Non-pigmented ciliary epithelial cell (primary cell): ENCODE measurements at places on chromosomes 5 and 9.
A peak's percentile ranks its signal among the peaks of the same experiment; 100 is the strongest.

GRCh38 chr5:8396756-8397155, 527.8 kb downstream of the MTRR start:
- peak; percentile 14 for DNase-seq

DNA sequence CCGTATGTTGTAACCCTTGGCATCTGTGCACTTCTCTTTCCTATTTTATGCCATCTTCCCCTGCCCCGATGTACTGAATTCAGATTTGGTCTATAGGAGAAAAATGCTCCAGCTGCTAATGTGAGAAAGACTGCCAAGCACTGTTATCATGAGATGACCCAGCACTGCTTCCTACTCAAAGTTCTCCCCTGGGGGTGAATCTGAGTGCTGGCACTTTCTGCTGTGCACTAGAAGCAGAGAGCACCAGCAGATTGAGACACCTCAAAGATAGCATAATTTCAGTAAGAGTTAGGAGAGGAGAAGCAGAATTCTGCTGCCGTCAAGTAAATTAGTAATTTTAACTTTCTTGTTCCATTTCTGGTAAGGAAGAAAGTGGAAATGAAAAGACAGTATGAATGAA, 92.8 kb upstream of the ACOT12 start:
- DNase-seq: no peak

DNA sequence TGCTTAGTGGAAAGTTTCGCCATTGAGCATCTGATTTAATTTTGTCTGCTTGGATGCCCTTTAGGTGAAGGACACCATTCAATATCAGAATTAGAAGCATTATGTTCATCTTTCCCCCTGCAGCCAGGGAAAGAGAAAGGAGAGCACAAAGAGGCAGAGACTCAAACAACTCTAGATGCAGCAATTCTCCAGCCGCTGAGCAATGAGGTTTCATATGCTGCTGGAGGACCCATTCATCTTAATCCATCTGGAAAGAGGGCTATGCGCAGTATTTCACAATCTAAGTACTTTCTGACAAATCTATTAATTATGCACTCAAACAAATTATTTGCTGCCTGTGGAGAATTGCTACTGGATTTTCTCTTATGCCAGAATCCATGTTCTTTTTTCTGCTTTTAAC, 527.0 kb upstream of the TUSC1 start:
- DNase-seq: no peak

GRCh38 chr9:111068771-111069170, 30.5 kb upstream of the LPAR1 start:
- no peak for DNase-seq

DNA sequence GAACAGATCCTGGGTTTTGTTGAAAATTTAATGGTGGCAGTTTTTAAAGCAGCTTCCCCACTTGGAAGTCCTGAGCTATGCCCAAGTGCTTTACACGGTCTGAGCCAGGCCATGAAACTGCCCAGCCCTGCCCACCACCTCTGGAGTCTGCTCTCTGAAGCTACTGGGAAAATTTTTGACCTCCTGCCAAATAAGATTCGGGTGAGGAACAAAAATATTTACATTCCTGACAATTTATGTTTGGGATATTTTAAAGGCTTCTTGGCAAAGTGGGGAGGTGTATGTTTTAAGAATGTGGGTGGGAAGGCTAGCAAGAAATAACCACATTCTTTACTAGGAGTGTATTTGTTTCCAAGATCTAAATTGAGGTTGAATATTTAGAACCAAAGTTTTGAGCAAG, 50.0 kb downstream of the HACD4 start:
- DNase-seq: peak; percentile 67

DNA sequence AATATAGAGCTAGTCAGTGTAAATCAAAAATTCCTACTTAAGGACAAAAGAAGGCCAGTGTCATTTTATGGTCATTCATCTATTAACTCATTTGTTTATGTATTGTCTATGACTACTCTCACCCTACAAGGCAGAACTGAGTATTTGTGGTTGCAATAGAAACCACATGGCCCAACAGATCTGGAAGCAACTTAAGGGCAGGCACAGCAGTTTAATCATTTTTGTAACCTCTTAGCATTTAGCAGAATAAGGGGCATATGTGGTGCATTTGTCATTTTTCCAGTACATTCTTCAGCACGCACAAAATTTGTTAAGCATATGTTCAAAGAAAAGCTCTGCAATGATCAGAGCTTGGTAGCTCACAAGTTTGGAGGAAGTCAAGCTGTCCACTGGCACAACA, 1.1 kb downstream of the FKBP15 start:
- peak; percentile 51 for DNase-seq

GRCh38 chr9:127963359-127964064, 17.3 kb downstream of the EEIG1 start:
- no peak for DNase-seq

- DNase-seq: no peak
Measured at GRCh38 chr5:58081435-58081834, 378.5 kb downstream of the PLK2 start.

DNA sequence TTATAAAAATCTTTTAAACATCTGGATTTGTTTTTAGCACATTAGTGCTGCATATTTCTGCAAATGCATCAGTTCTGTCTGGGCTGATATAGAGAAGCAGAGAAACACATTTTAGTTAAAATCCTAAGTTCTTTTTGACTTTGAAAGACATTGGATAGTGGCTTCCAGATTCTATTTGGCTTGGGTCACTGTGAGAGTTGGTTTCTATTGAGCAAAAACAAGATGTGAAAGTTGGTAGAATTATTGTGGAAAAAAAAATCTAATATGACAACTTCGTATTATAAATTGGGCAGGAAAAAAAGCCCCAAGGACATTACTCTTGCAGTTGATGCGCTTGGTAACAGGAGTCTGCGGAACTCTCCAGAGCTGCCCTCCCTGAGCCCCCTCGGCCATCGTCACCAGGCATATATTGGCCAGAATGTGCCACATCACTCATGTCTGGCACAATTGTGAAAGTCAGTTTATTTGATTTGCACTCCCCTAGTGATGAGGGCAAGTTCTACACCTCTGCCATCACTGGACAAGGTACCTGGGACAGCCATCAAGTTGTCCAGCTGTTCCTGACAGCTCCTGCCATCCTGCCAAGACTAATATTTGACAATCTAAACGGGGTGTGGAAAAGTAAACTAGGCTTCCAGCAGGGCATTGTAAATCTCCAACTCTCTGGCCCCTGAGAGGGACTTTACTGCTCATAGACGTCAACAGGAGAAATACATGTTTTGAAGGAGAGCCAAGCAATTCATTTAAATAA, 334.5 kb downstream of the TENT4A start:
- no peak for DNase-seq

DNA sequence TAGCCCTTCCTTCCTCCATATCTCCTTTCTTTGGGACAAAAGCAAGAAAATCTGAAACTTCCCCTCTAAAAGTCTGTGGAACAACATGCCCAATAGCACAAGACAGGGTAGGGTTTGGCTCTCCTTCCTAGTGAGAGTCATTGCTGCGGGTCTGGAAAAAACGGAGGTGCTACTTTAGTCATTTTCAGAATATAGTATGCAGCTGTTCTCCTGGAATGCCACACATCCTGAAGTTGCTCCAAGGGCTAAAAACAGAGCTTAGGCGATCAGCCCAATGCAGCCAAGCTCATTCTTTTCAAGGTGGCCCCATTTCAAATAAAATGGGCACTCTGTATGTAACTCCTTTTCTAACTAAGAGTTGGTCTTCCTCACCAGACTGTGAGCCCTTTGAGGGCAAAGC, 39.5 kb upstream of the MYOT start:
- DNase-seq: no peak

DNA sequence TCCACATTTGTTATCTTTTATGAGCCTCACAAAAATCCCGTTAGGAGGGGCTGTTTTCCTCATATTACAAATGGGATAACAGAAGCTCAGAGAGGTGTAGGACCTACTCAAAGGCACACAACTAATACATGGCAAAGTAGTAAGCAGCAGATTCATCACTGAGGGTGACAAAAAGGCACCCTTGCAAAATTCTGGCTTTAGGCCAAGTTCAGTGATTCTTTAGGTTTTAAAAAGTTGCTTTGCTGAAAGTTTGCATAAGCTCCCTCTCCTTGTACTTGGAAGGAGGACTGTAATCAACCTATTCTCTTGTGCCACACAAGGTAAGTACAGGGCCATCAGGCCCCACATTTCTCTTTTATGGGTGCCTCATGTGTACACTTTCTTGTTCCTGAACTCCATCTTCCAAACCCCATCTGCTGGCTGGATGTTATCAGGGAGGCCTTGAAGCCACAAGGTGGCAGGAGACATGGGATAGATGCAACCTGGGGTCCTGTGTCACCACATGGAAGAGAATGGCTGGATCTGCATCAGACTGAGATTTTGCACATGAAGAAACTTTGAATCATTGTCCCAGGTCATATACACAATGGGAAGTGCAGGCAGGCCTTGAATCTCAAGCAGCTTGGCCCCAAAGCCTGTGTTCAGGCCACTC, 311.6 kb downstream of the MSX2 start:
- DNase-seq: no peak

DNA sequence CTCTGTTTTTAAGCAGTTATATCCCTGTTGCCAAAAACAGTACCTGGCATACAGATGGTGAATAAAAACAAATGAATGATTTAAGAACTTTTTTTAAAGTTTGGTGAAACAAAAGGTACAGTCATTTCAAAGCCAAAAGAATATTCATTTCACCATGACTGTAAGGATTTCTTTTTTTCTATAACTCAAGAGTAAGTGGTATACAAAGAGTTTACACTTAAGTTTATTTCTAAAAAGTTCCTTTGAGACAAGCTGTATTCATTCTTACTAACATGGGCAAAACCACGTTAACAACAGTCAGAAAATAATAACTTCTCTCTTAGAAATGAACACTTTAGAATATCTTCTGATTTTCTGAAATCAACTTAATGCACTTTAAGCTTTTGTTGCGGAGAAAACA, 5.3 kb downstream of the TMEM161B start:
- no peak for DNase-seq

DNA sequence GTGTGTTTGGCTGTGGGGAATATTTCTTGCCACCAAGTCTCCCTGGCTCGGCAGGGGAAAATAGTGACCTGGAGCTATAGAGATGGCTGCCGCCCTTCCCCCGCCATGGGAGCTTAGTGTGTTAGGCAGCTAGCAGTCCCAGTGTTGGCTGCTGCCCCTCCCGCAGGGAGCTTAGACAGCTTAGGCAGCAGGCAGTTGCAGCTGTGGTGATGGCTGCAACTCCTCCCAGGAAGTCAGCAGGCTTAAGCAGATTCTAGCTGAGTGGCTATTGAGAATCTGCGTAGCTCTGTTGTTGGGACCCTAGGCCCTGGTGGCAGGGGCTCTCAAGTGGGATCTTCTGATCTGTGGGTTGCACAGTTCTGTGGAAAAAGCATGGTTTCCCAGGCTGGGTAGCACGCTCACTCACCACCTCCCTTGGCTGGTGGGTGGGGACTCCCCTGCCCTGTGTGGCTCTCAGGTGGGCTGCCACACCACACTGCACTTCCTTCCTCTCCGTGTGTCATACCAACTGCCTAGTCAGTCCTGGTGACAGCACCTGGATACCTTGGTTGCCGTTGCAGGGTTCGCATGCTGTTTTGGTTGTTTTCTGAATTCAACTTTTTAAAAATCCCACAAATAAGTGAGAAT, 9.3 kb downstream of the OR1N2 start:
- DNase-seq: no peak

- DNase-seq: no peak
Measured at GRCh38 chr9:86324901-86325300, 29.3 kb downstream of the TUT7 start.

- DNase-seq: peak; percentile 10
Measured at GRCh38 chr5:168578006-168578405, 1.2 kb downstream of the PANK3 start.

DNA sequence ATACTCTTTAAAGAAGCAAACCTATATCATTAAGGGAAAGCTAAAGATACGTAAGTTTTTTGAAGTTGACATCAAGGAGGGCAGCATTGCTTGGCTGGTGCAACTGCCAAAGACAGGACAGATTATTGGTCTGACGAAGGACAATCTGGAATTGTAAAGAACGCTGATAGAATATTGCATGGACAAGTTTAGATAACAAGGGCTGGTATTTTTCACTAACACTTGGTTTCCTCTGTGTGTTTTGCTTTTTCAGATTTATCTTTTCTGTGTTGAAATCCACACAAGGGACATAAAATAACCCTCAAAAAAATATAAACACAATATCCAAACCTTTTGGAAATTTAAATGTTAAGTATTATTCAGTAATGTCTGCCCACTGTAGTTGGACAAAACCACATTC, 39.7 kb downstream of the SLC1A3 start:
- no peak for DNase-seq

DNA sequence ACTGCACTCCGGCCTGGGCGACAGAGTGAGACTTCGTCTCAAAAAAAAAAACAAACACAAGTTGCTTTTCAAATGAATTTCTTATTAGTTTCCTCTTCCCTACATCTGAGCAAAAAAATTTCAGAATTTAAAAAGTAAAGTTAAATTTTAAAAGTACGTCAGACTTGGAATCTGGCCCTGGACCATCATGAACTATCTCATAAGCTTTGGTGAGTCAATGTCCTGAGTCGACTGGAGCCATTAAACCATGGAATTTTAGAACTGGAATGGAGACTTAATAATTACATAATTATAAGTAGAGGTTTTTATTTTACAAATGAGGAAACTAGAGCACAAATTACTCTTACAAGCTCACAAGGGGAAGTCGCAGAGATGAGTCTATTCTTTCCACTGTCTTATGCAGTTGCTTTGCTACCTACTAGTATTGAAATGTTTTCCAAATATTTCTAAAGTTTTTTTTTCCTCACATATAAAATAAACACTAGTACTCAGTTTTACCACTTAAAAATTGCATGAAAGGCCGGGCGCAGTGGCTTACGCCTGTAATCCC, 98.0 kb upstream of the ZNF608 start:
- no peak for DNase-seq

GRCh38 chr9:6113312-6113711, 97.9 kb upstream of the RANBP6 start:
- DNase-seq: no peak

- DNase-seq: no peak
Measured at GRCh38 chr5:150600616-150601490, 39.6 kb upstream of the SYNPO start.

GRCh38 chr5:175554296-175554695, 75.9 kb downstream of the SFXN1 start:
- DNase-seq: no peak

GRCh38 chr5:139494832-139495231, 12.3 kb upstream of the STING1 start:
- no peak for DNase-seq

DNA sequence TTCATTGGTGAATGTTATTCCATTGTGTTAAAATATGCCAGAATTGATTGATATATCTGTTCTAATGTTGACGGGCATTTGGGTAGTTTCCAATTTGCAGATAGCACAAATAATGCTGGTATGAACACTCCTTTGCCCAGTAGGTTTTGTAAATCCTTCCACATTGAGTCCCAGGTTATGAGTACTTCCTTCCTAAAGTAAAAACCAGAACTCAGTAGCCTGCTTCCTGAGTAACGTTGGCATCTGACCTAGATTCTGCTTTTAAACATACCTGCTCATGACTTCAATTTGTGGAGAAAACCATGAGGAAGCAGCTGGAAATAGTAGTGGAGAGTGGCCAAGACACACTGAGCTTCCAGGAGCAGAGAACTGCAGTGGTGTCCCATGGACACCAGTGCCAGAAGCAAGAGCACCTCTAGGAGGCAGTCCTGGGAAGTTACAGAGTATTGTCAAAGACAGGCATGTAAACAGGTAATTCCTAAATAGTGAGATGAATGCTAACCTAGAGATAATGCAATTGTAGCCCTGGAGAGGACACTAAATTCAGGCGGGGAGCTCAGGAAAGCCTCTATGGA, 24.3 kb upstream of the RASGRF2 start:
- no peak for DNase-seq
